ENCODE measurements at places on chromosomes 4 and X. TPM values are rescaled to one million over a fixed set of nuclear protein-coding genes. Genes with fewer than 3 reads are reported as not detected.

Gene FREM3
- total RNA-seq = not detected

- DNase-seq = peak; percentile 42
- H3K27ac ChIP-seq = peak overlapping the region; percentile 92
- H3K4me3 ChIP-seq = peak overlapping the region; percentile 79
- H3K27me3 ChIP-seq = no peaks in the 10 kb centered on the region
- peaks cover 31% of the 10 kb centered on the region for H3K4me1 ChIP-seq
- H3K36me3 ChIP-seq = no peaks in the 10 kb centered on the region
Observed at GRCh38 chrX:53288189-53288588, 6.8 kb upstream of the IQSEC2 start.

DNA sequence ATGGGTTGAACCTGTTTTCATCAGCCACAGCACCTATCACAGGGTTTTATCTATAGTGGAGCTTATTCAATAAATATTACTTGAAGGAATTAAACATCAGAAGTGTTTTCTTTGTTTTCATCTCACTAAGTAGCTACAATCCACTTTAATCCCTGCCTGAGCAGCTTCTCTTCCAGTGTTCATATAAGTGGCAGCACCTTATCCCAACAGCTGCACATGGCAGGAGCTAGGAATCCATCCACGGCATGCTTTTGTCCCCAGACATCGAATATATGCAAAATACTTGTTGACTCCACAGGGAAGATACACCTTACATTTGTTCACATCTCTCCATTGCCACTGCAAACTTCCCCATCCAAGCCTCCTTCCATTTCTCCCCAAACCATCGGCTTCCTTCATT is 549.8 kb upstream of the FAM241A start:
- no peaks in the 10 kb centered on the region for H3K27me3 ChIP-seq
- DNase-seq = no peak
- H3K27ac ChIP-seq = no peak overlapping the region

DNA sequence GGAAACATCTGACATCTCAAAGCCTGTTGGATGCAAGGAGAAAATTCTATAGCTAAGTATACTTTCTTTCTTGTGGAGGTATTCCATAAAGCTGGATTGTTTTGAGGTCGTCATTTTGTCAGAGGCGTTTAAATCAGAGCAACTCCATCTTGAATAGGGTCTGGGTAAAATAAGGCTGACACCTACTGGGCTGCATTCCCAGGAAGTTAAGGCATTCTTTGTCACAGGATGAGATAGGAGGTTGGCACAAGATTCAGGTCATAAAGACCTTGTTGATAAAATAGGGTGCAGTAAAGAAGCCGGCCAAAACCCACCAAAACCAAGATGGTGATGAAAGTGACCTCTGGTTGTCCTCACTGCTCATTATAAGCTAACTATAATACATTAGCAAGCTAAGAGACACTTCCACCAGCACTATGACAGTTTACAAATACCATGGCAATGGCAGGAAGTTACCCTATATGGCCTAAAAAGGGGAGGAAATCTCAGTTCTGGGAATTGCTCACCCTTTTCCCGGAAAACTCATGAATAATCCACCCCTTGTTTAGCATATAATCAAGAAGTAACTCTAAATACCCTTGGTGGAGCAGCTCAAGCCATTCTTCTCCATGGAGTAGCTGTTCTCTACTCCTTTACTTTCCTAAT is 11.9 kb downstream of the HSD17B13 start:
- no peaks in the 10 kb centered on the region for H3K36me3 ChIP-seq
- no peak overlapping the region for H3K27ac ChIP-seq
- H3K4me1 ChIP-seq = peaks cover 12% of the 10 kb centered on the region
